Stimulated activated CD8-positive, alpha-beta memory T cell treated with anti-CD3 and anti-CD28 coated beads, Interleukin-4, amount 100 ng/mL, for 1 hour (primary cell): ENCODE measurements at places on chromosomes 5 and 9.

DNA sequence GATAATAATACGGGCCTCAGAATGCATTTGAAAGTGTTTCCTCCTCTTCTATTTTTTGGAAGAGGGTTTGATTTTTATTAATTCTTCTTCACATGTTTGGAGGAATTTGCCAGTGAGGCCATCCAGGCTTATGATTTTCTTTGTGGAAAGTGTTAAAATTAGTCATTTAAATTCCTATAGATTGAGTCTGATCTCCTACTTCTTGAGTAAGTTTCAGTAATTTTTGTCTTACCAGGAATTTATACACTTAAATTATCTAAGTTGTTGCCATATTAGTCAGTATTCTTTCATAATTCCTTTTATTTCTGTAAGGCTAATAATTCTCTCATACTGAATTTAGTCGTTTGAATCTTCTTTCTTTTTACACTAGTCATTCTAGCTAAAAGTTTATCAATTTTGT, 25.2 kb upstream of the HAPLN1 start:
- no peak for DNase-seq

DNA sequence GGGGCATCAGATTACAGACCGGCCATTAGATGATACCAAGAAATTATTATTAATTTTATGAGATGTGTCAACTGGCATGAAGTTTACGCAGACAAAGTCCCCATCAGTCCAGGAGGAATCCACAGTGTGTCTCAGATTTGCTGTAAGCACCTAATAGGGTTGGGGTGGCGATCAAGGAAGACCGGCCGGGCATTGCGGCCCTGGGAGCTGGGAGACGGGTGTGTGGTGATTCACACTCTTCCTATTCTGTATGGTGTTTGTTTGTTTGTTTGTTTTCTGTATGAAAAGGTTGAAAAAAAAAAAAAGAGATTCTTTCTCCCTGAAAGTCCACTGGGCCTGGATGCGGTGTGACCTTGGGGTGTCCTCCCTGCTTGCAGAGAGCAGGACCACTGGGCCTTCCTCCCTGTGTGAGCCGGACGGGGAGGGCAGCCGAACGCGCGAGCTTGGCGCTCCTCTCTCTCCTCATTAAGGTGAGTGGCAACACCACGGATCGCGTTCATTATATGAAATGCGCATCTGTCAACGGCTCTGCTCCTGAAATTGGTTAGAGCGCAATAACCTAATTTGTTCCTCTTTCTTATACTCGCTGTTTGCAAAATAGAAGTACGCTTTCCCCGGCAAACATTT, 15.1 kb downstream of the RASGEF1C start:
- DNase-seq, result no peak

- no peak for DNase-seq
Observed at GRCh38 chr5:154851351-154851750, 948 bp upstream of the FAXDC2 start.

DNA sequence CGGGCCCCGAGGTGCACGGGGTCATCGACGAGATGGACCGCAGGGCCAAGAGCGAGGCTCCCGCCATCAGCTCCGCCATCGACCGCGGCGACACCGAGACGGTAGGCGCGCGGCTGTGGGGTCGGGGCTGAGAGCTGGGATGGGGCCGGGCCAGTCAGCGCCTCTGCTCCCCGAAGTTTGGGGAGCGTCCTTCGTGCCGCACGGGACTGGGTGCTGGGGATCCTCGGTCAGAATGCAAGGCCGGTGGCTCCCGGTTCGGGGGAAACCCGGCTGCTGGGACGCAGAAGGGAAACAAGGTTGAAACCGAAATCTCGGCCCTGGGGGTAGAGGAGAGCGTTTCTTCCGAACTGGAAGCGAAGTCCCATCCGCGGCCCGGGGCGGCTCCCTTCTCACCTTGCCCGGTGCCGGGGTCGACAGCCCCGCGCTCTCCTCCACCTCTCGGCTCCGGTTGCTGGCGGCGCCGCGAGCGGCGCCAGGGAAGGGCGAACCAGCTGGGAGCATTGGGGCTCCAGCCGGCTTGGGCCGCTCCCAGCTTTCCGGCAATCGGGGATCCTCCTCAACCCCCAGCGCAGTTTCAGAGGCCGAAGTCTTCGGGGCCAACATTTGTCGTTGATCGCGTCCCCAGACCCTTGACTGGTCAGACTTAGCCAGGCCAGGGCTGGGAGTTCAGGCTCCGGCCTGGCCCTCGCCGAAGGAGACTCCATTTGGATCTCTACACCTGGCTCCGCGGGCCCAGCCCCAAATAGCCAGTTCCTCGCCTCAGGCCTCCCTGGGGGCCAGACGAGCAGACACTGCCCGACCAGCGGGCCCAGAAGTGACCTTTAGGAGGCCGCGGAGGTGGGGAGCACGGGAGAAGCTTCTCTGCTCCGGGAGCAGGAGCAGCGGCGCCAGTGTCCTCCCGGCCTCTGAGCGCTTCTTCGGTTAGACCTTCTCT, 1.1 kb downstream of the LHX2 start:
- DNase-seq, result no peak

- DNase-seq, result no peak
Observed at GRCh38 chr9:122060481-122060880, 32.6 kb downstream of the TTLL11 start.

DNA sequence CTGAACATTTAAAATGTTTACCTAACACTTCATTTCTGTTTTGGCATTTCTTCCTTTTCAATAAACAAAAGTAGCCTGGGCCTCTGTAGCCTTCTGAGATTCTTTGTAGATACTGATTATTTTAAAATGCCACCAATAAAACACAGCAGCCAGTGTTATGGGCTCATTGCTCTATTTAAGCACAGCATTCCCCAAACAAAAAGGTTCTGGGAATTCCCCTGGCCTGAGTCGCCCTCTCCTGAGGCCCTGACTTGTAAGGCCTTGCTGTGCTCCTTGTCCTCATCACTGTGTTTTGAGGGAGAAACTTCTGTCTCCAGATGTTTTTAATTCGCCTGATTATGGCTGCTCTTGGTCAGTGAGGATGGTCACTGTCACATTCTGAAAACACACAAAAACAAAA, 33.0 kb upstream of the CTXN3 start:
- DNase-seq, result no peak

GRCh38 chr5:119288379-119289033, 67.3 kb upstream of the TNFAIP8 start:
- no peak for DNase-seq

- DNase-seq, result no peak
Observed at GRCh38 chr5:97839341-97840086, 656.5 kb upstream of the RIOK2 start.

DNA sequence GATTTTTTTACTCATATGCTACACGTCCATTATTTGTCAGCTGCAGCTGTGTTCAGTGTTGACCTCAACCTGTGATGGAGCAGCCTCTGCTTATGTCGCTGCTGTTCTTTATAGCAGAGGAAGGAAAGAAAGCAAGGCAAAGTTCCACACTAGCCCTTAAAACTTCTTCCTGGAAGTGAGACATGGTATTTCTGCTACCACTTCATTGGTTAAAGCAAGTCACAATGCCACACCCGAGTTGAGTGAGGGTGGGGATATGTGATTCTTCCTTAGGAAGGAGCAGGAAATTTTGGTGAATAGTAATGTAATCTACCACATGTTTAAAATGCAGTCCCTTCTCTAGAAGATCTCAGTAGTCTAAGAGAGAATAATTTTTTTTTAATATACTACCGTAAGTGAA, 224.8 kb upstream of the DMRT1 start:
- no peak for DNase-seq

- no peak for DNase-seq
Observed at GRCh38 chr9:6646293-6646636, 736 bp upstream of the GLDC start.

DNA sequence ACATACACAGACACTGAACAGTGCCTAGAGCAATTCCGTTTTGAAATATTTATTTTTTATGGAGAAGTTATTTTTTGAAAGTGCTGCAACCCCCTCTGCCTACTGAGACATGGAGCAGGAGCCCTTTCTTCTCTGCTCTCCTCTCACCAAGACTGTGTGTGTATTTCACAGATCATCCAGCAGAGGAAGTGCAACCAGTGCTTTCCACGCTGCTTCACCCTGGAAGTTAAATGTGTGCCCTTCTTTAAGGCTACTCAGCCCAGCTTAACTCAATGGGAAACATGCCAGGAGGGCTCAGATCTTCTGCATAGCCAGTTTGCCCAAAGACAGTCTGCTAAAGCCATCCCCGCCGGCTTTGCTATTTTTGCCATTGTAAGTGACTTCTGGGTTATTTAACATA, 606.3 kb downstream of the TLE1 start:
- no peak for DNase-seq

DNA sequence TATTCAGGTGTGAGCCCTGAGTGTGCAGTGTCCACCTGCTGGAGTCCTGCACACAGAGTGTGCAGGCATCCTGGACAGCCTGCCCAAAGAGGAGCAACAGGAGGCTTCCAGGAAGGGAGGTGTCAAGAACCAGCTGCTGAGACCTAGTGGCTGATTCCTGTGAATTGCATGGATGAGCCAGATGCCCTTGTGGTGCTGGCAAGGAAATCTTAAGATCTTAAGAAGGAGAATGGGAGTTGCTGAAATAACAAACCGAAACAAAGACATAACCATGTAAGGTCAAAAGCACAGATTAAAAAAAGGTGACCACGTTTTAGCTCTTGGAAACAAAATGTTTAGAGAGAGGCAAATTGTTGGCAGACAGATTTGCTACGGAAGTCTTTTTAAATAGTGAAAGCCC, 29.3 kb upstream of the RPS23 start:
- DNase-seq, result no peak

DNA sequence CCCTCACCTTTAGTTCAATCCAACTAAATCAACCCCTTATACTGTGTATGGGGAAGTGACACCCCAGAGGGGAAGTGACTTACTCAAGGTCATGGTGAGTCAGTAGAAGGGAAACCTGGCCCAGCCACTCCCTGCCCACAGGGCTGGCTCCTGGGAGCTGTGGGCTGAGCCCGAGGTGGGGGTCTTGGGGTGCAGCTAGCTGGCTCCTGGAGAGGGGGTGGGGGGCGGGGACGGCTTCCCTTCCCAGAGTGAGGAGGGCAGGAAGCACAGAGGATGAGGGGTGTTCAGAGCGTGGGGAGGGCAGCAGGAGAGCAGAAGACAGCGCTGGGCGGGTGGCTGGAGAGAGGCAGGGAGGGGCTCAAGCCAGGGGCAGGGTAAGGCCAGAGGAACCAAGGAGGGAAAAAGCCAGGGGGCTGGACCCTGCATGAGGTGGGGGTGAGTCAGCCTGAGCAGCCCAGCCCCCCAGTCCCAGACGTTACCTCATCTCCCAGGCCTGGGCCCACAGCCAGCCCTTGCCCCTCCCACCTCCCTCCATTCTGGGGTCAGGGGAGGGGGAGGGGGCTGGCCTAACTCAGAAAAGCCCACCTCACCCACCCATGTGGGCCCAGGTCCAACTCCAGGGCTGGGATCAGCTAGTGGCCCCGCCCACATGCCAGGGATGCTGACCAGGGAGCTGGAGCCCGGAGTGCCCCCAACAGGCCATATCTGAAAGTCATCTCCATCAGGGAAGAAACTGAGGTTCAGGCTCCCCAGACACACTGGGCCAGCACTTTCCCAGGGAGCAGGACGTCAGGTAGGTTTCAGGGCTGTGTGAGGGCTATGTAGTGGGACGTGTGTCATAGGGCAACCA, 2.8 kb downstream of the PDLIM7 start:
- DNase-seq, result no peak

- no peak for DNase-seq
Observed at GRCh38 chr5:150734579-150735384, 24.0 kb downstream of the DCTN4 start.

GRCh38 chr5:159947708-159948358, 31.6 kb downstream of the ADRA1B start:
- DNase-seq, result no peak

DNA sequence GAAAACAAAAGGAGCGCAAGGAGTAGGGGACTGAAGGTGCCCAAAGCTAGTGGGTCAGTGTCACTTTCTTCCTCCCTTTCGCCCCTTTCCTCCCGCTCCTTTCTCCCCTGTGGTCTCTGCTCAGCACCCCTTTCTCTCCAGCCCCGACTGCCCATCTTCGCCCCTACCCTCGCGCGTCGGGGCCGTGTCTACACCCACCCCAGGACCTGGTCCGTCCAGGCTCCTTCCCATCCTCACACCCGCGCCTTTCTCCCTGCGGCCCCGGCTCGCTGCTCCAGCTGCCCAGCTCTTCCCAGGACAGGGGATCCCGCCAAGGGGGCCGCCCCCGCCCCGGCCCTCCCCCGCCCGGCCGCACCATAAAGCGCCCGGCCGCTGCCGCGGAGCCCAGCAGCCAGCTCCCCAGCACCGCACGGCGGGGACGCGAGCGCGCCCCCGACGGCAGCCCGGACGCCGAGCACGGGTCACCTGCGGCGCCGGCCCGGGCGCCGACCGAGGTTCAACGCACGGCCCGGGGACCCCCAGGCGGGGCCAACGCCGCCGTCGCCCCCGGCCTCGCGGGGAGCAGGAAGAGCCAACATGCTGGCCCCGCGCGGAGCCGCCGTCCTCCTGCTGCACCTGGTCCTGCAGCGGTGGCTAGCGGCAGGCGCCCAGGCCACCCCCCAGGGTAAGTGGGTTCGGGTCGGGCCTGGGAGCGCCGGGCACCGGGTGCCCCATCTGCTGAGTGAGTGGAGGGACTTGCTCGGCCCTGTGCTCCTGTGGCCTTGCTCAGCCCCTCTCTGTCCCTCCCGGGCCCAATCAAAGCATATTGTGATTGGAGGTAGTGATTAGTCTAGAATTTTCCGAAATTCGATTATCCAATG, at the start of gene THBS4:
Gene THBS4, plus strand, starts transcription at position 387 of the 860 bp plus-strand sequence. Its CDS starts 190 bp downstream, at position 577.
- no peak for DNase-seq

DNA sequence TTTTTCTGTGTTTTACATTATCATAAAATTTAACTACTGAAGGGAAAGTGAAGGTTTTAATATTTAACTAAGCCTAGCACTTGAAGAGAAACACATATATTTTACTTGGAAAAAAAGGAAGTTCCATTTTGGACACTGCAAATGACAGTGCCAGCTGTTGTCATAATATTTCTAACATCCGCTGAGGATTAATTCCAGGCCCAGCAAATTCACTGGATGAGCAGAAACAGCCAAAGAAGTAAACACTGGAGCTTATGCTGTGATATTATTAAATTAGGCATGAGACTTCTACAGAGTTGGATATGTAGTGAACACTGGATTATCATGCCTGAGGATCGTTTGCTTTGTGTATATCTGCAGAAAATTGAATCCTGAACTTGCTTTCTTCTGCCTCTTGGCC, 67.6 kb downstream of the GHR start:
- no peak for DNase-seq

- no peak for DNase-seq
Observed at GRCh38 chr5:68898951-68899471, 194.8 kb upstream of the SLC30A5 start.

GRCh38 chr5:14512574-14512973, 69.0 kb upstream of the OTULINL start:
- DNase-seq, result no peak

DNA sequence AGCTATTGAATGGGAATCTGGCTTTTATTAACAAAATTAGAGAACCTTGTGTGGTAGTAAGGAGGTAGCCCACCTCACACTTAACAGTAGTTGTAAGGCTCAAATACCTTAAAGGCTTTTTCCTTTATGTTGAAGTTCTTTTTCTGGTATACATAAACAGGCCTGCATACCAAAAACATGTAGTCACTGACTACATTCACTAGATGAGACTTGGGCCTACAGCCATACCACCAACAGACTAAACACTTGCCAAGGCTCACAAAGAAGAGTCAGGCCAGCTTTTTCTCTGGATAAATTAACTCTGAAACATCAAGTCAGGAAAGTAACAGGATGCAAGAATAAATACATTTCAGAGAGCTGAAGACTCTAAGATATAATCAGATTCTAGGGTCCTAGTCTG, 78.6 kb upstream of the MPDZ start:
- DNase-seq, result no peak
